ENCODE measurements at places on chromosomes 2 and 18.

DNA sequence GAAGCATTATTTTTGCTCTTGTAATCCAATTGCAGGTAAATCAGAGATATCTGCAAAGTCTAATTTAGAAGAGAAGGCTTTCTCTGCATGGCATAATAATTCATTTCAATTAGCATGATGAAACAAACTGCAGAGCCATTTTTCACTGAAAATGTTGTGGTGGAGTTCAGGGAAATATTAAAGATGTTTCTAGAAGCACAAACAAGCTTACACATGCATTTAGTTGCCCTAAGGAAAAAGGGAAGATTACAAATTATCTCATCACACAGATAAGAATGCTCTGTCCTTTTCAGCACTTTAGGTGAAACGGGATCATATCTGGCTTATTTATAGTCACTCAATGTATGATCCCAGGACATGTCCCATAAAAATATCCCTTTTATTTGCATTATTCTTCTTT lies 252.1 kb upstream of the TANK start:
- no peak for DNase-seq

GRCh38 chr2:133512121-133512520 lies 56.1 kb downstream of the NCKAP5 start:
- no peak for DNase-seq

- DNase-seq = no peak
These were observed 229.5 kb downstream of the ATAD2B start for GRCh38 chr2:23697256-23698075.

- DNase-seq = no peak
These were observed 2.4 kb upstream of the MERTK start for GRCh38 chr2:111896024-111896423.

GRCh38 chr2:196131384-196131937 lies 39.9 kb downstream of the STK17B start:
- peak; percentile 73 for DNase-seq

DNA sequence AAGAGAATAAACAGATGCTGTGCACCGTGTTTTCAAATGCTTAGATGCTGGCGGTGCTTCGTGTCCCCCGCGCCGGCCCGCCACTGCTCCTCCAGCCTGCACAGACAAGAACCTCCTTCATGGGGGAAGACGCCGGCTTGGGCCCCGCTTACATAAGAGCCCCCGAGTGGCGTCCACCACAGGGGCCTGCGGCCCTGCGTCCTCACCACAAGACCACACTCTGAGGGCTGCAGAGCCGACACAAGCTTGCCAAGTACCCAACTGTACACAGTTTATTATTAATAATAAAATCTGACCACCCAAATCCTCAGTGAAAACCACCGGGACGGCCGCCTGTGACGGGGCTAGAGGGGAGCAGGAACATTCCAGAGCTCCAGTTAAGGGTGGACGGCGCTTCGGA lies 232.2 kb downstream of the HDAC4 start:
- DNase-seq = no peak

GRCh38 chr2:151363709-151364108 lies 6.3 kb downstream of the TNFAIP6 start:
- no peak for DNase-seq

GRCh38 chr2:127188797-127189196 lies 31.3 kb downstream of the CYP27C1 start:
- DNase-seq = no peak

DNA sequence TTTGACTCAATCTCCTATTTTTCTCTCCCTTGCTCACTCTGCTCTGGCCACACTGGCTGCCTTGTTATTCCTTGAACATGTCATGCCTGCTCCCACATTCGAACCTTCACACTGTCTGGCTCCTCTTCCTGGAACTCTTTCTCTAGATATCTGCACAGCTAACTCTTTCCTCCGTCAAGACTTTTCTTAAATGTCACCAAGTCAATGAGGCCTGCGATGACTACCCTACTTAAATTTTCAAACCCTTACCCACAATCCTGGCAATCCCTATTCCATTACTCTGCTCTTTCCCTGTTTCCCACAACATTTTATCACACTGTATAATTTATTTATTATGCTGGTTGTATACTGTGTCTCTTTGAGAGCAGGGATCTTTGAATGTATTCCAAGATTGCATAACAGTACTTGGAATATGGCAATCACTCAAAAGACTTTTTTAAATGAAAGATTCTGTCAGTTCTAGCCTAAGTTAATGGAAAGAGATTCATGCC lies 206.2 kb downstream of the SRBD1 start:
- DNase-seq = no peak

- no peak for DNase-seq
These were observed 82.6 kb downstream of the C18orf54 start for GRCh38 chr18:54440292-54440691.

DNA sequence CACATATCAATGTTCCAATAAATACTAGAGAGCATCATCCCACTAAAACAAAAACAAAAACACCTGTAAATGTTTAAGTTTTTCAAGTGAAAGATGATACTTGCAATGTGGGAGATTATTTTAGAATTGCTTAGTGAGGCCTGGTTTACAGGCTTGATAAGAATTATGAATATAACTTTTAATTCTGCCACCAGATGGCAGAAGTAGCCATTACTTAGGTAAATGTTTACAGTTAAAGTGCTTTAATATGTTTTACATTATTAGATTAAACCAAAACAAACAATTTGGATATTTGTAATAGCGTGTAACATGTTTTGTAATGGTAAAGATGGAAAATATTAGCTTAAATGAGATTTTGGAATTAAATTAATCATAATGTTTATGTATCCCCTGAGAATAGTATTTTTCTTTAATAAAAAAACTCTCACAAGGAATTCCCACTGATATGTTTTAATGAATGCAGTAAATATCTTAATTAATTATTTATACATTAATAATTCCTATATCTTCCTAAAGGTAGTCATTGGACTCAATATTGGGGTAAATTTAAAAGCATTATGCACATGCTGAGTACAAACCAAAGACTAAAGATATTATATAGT lies 522.0 kb downstream of the SPAG16 start:
- DNase-seq = no peak

GRCh38 chr2:60867848-60868247 lies 13.5 kb upstream of the REL start:
- no peak for DNase-seq

- DNase-seq = no peak
These were observed 69.1 kb downstream of the COA5 start for GRCh38 chr2:98539056-98539735.

GRCh38 chr2:160694631-160695030 lies 201.0 kb upstream of the RBMS1 start:
- peak; percentile 5 for DNase-seq

GRCh38 chr2:218332920-218333645 lies 23.6 kb upstream of the CATIP start:
- DNase-seq = no peak

DNA sequence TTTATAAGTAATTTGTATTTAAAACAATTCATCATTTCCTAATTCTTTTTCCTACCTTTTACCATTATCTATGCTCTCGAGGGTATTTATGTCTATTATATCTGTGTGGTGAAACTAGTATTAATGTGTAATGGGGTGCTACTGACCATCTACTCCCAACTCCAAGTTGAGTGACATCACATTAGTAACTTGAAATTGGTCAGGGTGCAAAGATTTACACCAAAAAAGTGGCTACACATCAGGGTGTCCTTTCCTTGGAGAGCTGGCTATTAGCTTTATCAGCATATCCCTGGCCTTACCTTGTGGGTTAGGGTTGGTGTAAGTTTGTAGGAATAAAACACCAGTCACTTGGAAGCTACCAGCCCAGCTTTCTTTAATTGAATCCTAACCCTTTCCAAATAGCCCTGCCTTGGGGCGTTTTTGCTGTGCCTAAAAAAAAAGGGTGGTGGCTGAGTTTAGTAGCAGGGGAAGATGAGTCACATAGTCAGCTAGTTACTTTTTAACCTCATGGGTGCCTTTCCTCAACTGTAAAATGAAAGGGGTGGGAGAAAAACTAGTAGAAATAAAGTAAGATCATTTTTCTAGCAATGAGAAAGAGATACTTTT lies 14.0 kb downstream of the ANXA4 start:
- no peak for DNase-seq

- no peak for DNase-seq
These were observed 67.7 kb upstream of the CTLA4 start for GRCh38 chr2:203799908-203800307.

- no peak for DNase-seq
These were observed 2.0 kb downstream of the SLC14A2 start for GRCh38 chr18:45617284-45617683.

- no peak for DNase-seq
These were observed 25.7 kb downstream of the BCL11A start for GRCh38 chr2:60527762-60528161.

DNA sequence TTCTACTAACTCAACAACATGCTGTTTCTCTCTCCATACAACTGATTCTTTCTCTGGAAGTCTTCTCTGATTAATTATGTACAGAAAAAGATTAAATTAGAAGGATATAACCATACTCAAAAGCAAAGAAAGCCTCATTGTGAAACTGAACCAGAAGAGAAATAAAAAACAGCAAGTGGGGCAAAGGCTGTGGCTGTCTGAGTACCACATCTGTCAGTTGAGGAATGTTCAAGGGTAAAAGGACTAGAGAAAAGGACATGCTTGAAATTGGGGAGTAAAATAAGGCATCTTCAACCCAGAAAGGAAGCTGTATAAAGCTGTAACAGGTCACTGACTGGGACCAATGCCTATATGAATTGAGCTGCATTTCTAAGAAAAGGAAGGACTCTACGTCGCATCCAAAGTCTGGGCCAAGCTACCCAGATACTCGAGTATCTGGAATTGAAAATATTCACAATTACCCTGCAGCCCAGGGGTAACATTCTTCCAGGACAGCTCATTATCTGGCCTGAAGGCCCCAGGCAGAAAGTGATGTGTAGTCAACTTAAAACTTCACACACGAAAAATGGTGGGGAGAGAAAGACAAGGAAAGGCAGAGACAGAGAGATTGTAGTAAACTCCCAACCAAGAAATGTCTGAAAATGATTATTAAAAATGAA lies 356.0 kb upstream of the GALNT5 start:
- DNase-seq = no peak

DNA sequence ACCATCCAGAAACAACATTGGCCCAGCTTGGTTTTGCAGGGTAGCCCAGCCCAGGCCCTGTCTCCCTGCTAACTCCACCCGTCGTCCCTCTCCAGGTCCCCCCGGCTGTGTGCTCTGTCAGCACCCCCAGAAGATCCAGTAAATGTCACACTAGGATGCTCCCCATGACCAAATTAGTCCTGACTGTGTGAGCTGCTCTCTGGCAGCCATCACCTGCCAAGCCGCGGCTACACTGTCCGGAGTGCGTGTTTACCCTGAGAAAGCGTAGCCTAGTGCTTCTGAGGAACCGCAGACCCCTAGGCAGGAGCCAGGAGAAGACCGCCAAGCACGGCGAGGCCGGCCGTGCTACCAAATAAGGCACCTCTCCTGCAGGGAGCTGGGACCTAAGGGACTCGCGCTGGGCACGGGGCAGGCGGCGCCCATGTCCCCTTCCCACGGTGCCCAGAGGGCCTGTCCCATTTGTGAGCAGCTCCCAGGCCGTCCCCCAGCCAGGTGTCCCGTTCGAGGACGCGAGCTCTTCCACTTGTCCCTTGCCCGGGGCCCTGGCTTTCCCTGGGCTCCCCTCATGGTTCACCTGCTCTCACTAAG lies 849.9 kb downstream of the RNF144A start:
- DNase-seq = no peak

Data from activated naive CD8-positive, alpha-beta T cell treated with anti-CD3 and anti-CD28 coated beads, Interleukin-2, amount 50 U/mL, for 24 hours (primary cell).